Coronary artery (tissue), 2 donors: ENCODE measurements at places on chromosomes 11 and 22.

DNA sequence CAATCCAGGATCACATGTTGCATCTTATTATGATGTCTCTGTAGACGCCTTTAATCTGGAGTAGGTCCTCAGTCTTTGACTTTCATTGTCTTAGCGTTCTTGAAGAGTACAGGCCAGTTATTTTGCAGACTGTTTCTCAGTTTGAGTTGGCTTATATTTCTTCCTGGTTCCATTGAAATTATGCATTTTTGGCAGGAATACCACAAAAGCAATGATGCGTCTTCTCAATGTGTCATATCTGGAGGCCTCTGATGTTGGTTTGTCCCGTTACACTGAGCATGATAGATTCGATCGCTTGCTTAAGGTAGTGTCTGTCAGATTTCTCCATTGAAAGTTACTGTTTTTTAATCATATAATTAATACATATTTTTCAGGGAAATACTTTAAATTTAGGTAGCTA is 30.6 kb downstream of the TECTA start:
- DNase-seq, result no peak

DNA sequence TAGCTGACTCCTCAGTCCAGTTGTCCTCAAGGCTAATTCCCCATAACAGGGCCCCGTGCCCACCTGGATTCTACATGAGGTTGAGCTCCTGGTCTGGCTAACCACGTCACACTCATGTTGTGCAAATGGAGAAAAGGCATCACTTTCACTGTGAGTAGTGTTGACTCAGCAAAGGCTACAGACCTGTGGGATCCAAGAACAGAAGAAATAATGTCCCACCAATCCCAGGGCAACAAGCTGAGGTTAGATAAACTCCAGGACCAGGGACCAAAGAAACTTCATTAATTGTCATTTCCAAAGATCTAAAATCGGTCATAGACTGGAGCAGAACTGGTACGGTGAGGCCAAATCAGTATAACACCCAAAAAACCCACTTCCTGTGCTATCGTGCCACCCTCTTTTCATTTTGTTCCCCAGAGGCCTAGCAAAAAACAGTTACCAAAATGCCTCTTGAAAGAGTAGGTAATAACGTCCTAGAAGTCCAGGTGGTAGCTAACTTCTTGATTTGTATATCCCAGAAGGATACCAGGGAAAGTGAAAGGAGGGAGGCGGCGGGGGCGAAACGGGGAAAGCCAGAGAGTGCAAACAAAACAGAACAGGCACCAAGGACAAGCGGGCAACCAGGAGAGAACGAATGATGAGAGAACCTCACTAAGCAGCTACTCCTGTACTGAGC is 1.4 kb downstream of the PCSK7 start:
- peak; percentile 45 for DNase-seq

GRCh38 chr11:46659908-46660307 is 40.5 kb downstream of the ARHGAP1 start:
- no peak for DNase-seq

- no peak for DNase-seq
Measured at GRCh38 chr22:47043835-47044721, 281.6 kb downstream of the TBC1D22A start.

DNA sequence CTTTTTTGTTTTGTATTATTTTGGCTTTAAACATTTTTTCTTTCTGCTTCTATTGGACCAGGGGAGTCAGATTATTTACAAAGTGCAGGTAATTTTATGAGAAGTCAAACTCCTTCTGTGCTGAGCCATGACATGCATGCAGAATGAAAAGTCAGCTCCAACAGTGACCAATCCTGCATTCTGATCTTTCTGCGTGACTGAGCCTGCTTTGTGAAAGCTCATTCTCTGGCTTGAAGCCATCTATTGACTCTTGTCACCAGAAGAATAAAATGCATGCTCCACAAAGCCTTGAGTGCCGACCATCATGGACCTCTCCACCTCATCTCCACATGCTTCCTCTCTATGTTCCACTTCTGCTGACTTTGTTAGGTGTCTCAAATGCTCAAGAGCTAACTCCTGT is 50.2 kb downstream of the MIAT start:
- DNase-seq, result no peak

GRCh38 chr11:17649696-17650095 is 69.7 kb upstream of the MYOD1 start:
- no peak for DNase-seq
